ENCODE measurements at places on chromosomes 5 and 9.
A peak's percentile ranks its signal among the peaks of the same experiment; 100 is the strongest.

- no peak for DNase-seq
These were observed 121.9 kb downstream of the LPAR1 start for GRCh38 chr9:110916403-110916802.

DNA sequence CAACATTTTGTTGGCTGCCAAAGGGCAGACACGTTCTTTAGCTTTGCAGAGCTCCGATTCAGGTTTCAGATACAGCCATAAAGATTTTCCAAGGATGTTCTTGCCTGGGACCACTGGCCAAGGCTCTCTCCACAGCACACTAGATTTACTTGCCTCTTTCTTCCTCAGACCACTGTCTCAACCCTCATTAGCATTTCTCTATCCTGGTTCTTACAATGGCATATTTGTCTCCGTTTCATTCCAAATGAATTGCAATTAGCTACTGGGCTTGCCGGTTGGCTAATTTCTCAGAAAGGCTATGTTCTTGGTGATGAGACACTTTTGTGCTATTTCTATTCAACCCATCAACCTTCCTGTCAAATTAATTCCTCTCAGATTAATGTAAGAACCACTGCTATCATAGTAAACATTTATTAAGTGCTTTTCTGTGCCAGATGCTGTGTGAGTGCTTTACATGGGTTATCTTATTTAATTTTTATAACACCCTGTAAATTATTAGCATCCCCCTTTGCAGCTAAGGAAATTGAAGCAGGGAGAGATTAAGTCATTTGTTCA lies 118.4 kb upstream of the NR3C1 start:
- no peak for DNase-seq

DNA sequence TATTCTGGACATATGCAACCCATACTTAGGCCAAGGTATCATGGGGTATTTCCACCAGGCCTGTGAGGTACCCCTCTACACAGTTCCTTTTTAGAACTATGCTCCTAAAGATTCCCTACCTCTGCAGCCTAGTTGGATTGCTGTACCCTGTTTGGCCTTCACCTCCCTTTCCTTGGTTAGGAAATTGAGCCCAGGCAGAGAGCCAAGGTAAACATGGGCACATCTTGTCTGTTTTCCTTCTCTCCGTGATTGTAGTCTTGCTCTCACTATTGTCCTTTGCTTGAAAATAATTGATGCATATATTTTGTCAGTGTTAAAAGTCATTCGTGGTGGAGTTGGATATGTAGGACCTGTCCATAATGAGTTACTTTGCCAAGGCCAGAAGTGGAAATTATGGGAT lies 26.7 kb downstream of the BDP1 start:
- peak; percentile 77 for DNase-seq

DNA sequence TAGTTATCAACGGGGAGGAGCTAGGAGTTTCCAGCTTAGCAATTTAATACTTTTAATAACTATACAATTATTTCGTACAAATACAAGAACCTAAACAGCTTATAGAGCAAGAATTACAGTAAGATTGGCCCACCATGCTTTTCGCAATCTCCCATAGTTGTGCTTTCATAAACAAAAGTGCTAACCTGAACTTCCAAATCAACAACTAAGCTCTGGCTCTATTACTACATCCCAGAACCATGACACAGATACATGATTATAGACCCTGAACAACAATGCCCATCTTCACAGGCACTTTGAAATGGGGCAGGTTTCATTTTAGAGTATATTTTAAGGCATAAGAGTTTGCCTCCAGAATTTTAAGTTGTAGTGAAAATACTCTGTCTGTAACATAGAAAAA lies 203.5 kb downstream of the DMRTA1 start:
- no peak for DNase-seq

GRCh38 chr5:113162770-113163169 lies 186.2 kb downstream of the DCP2 start:
- no peak for DNase-seq

- DNase-seq: no peak
These were observed 377.9 kb upstream of the PAPPA start for GRCh38 chr9:115775659-115776058.

DNA sequence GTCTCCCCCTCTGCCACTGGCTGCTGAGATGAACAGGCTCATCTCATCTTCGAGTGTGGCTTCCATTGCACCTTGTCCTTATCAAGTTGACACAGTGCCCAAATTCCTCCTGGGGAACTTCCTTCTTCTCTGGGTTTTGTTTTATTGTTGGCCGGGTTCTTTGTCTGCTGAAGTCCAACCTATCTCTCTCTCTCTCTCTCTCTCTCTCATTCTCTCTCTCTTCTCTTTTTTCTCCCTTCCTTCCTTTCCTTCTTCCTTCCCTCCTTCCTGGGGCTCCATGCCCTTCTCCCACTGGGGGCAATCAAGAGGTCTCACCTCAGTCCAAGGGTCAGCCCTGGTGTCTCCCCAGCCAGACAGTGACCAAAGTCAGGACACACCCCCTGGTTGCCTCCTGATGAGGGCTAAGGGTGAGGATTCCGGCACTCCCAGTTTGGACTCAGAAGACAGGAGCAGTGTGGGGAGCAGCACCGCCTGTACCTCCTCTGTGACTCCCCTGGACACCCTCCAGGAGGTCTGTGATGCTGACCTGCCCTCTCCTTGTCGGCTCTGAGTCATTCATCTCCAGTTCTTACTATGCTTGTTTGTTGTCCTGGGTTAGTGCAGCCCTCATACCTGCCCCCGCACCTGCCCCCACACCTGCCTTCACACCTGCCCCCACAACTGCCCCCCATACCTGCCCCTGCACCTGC lies 30.7 kb downstream of the KCNT1 start:
- DNase-seq: no peak

GRCh38 chr9:22175972-22176545 lies 167.0 kb upstream of the CDKN2B start:
- no peak for DNase-seq

- no peak for DNase-seq
These were observed 10.3 kb upstream of the ANKHD1 start for GRCh38 chr5:140391312-140391711.

- no peak for DNase-seq
These were observed 20.0 kb upstream of the ZCCHC7 start for GRCh38 chr9:37100327-37100726.

DNA sequence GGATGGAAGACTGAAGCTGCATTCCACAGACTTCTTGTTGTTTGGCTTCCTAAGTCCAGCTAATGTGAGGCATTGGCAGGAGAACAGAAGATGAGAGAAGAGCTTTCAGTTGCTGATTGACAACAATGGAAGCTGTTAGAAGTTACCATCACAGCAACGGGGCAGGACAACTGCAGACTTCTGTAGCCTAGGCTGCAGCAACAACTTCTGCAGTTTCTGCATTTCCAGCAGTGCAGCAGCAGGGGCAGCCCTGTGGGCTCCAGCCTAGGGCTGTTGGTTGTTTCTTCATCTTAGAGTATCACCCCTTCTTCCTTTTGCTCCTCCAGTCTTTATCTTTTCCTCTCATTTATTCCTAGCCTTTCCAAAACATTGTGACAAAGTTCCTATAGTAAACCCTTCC lies 528.8 kb upstream of the PTGER4 start:
- DNase-seq: no peak

DNA sequence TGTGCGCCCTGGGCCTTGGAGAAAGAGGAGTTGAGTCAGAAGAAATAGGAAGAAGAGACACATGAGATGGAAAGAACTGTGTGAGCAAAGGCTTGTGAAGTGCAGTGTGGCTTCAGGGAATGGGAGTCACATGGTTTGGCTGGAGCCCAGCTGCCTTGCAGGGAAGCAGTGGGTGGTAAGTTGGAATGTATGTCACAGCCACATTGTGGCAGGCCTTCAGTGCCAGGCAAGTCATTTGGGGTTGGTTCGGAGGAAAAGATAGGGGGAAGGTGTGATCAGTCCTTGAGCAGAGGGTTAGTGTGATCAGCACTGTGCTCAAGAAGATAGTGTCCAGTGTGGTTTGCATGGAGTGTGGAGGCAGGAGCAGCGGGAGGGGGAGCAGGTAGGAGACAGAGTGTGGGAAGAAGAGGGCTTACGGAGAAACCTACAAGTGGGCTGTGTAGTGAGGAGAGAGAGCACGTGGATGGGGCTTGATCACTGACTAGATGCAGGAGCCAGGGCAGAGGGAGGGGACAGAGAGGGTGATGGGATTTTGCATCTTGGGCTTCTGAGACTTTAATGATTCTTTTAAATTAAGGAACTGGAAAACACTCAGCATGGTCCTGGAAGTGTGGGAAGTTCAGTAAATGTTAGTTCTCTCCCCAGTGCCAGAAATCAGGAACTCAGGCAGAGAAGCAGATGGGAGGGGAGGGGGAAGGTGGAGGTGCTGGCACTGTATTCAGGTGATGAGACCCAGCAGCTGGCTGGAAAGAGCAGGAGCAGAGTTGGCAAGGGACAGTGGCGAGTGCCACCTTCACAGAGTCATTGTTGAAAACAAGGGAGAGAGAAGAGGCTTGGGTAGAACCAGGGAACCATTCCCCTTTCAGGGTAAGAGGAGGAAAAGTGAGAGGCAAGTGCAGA lies 46.6 kb downstream of the ARHGAP26 start:
- DNase-seq: no peak

GRCh38 chr9:115923903-115924668 lies 229.5 kb upstream of the PAPPA start:
- DNase-seq: no peak

GRCh38 chr5:19918780-19919179 lies 69.2 kb downstream of the CDH18 start:
- no peak for DNase-seq

- no peak for DNase-seq
These were observed 24.3 kb upstream of the OTULINL start for GRCh38 chr5:14557203-14557770.

- DNase-seq: no peak
These were observed 1.9 kb upstream of the DAP start for GRCh38 chr5:10762776-10763500.

DNA sequence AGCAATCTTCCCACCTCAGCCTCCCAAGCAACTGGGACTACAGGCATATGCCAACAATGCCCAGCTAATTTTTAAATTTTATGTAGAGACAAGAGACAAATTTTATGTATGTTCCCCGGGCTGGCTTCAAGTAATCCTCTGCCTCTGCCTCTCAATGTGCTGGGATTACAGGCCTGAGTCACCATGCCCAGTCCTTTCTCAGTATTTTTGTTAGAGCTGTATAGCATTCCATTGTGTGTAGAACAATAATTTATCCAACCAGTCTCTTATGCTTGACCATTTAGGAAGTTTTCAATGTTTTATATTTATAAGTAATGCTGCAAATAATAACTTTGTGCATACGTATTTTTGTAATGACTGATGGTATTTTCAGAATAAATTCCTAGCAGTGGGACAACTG lies 38.9 kb upstream of the CTXN3 start:
- DNase-seq: no peak

DNA sequence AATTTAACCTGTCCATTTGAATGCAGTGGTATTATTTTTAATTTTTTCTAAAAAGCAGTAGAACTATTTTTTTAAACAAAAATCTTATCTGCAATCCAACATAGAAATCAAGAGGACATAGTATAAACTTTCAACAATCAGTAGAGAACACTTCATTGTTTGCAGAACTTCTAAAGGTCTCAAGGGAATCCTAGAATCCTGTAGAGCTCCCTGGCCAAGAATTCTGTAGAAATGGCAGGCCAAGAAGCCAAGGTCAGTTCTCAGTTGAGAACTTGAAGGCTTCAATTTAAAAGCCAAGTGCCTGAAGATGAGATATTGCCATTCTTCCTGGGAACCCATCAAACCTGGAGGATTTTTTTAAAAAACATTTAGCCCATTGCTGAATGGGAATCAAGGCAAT lies 199.2 kb upstream of the KLF4 start:
- no peak for DNase-seq

- DNase-seq: no peak
These were observed 40.6 kb upstream of the COL5A1 start for GRCh38 chr9:134600836-134601638.

- no peak for DNase-seq
These were observed 3.6 kb downstream of the CAMK4 start for GRCh38 chr5:111227801-111228200.

DNA sequence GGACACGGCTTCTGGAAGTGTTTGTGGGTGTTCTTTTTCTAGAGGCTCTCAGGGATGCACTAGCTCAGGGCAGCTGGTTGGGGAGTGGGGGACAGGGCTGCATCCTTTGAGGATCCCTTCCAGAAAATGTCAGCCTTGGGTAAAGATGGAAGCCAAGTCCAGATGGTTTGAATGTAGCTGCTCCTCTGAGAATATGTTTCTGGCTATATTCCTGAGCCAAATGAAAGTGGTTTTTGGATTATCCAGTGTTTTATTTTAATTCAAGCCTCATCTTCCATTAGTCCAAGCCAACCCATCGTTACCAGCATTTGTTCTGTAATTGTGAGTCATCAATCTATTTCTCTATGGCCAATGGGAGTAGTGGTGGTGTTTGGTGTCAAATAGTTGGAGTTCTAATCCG lies 70.4 kb downstream of the SPRY4 start:
- no peak for DNase-seq

DNA sequence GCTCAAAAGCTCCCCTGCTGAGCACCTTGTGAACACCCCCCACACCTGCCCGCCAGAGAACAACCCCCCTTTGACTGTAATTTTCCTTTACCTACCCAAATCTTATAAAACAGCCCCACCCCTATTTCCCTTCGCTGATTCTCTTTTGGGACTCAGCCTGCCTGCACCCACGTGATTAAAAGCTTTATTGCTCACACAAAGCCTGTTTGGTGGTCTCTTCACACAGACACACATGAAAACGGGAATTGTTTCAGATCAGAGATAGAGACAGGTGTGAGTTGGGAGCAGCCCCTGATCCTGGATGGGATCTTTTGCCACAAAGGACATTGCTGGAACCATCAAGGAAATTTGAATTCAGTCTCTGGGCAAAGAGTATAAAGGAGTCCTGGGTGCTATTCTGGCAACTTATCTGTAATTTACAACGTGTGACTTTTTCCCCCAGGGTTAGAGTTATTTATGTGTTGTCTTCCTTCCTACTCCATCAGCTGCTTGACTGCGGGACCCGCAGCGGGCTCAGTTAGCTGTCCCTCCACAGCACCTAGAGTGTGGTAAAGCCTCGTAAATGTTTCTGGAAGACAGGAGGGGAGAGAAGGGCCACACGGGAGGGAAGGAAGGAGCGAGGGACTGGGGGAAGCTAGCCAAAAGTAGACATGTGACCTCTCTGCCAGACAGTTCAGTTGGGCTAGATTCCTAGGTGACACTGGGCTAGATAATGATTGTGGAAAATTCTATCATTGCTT lies 437.0 kb downstream of the ZNF608 start:
- DNase-seq: no peak

DNA sequence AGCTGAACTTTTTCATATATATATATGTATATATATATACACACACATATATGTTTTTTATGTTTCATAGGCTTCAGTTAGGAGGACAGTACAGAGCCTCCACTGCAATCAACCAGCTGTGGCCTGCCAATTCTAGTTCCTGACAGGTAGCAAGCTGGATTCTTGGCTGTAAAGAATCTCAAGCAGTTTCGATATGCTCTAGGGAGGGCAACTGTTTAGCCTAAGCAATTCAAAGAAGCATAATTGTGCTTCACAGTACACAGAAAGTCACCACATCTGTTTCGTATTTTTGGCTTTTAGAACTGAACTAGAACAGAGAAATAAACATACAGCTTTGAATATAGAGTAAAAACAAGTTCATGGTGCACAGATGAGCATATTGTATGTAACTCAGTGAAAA lies 152.4 kb upstream of the ARRDC3 start:
- no peak for DNase-seq

All from NCI-H1417 (cell line).